ENCODE measurements at places on chromosomes 2 and 18. TPM values are rescaled to one million over a fixed set of nuclear protein-coding genes. Genes with fewer than 3 reads are reported as not detected.

DNA sequence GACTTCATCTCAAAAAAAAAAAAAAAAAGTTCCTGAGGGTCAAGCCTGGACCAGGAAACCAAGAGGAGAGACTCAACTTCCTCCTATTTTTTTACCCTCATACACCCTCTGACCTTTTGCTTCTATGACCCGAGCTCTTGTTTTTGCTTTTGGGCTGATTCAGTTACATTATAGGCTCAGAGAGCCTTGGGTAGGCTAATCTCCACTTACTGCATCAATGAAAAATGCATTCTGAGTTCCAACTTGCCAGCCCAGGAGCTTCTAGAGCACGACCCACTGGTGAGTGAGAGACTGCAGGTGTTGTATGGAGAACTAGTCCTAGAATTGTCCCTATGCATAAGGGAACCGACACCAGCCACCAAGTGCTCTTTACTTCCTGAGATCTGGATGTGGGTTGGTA lies 91.1 kb downstream of the CABLES1 start:
- H3K27ac ChIP-seq: peak overlapping the region; percentile 26
- H3K27me3 ChIP-seq: no peaks in the 10 kb centered on the region
- H3K4me1 ChIP-seq: peaks cover 13% of the 10 kb centered on the region
- no peak for DNase-seq

DNA sequence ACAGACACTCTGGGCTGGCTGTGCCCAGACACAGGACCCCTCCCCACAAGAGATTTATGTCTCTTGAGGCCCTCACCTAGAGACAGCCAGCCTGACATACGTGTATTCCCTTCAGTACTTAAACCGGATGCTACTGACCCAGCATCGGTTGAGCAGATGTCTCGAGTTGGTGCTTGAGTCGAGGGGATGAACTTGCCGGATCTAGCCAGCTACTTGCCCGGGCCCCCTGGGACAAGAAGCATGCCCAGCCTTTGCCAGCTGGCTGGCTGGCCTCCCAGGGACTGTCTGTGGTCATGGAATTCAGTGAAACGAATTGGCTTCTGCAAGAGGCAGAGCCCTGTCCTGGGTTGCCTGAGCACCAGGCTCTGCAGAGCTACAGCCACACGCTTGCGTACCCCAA lies 36.0 kb downstream of the DNMT3A start:
- H3K4me1 ChIP-seq: no peaks in the 10 kb centered on the region
- H3K36me3 ChIP-seq: peaks cover 14% of the 10 kb centered on the region
- no peak overlapping the region for H3K4me3 ChIP-seq
- H3K27ac ChIP-seq: no peak overlapping the region

- no peak overlapping the region for H3K27ac ChIP-seq
- H3K27me3 ChIP-seq: no peaks in the 10 kb centered on the region
- peaks cover 9% of the 10 kb centered on the region for H3K36me3 ChIP-seq
- H3K4me3 ChIP-seq: no peak overlapping the region
Observed at GRCh38 chr2:43255296-43255910, 29.0 kb upstream of the ZFP36L2 start.

DNA sequence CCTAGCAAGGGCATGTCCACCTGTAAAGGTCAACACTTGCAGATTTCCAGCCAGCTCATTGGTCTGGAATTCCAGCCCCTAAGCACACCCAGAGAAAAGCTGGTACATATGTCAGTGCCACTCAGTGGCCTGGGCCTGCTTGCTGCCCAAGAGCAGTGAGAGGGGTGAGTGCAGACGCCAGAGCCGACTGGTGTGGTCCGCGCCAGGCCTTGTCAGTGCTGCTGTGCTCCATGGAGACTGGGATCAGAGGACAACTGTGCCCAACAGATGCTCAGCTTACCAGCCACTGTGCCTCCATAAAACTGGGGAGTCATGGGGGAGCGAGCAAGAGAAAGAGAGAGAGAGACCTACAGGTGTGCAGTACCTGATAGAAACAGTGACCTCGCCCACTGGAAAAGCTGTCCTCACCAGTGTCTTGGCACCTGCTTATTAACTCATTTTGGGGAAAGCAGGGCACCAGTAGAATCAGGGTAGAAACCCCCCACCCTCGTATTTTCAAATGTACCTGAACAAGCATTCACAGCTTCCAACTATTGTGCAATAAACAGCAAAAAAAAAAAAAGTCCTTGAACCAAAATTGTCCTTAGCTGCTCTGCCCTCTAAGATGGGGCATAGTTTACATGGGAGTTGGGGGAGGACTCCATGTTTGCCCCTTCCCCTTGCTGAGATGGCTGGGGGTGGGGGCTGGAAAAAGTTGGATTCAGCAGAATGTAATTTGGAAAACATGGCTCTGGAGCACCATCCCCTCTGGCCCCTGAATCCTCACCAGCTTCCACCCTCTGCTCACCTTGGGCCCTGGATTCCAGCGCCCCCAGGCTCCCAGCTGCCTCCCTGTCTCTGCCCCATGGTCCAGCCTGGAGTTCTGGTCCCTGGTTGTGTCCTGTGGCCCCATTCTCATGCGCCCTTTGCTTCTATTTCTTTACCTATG lies 1.4 kb upstream of the SP140L start:
- H3K36me3 ChIP-seq: no peaks in the 10 kb centered on the region
- H3K27me3 ChIP-seq: no peaks in the 10 kb centered on the region
- H3K4me1 ChIP-seq: peaks cover 6% of the 10 kb centered on the region
- no peak overlapping the region for H3K4me3 ChIP-seq
- DNase-seq: no peak

DNA sequence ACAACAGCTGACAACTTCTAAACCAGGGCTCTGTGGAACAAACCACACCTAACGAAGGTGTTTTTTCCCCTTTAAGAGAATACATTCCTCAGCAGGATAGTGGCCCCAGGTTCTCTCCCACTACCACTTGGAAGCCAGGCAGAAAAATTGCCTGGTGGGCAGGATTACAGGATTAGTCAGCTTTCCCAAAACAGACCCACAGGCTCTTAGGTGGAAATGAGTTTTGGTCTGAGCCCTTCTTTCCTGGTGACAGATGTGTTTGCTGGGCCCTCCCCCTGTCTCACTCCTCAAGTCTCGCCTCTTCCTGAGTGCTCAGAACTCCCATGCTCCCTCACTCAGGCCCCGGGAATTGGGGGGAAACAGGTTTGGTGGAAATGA lies 139.4 kb upstream of the HAAO start:
- H3K27ac ChIP-seq: no peak overlapping the region
- H3K4me3 ChIP-seq: no peak overlapping the region
- no peaks in the 10 kb centered on the region for H3K36me3 ChIP-seq
- H3K4me1 ChIP-seq: peaks cover 15% of the 10 kb centered on the region

DNA sequence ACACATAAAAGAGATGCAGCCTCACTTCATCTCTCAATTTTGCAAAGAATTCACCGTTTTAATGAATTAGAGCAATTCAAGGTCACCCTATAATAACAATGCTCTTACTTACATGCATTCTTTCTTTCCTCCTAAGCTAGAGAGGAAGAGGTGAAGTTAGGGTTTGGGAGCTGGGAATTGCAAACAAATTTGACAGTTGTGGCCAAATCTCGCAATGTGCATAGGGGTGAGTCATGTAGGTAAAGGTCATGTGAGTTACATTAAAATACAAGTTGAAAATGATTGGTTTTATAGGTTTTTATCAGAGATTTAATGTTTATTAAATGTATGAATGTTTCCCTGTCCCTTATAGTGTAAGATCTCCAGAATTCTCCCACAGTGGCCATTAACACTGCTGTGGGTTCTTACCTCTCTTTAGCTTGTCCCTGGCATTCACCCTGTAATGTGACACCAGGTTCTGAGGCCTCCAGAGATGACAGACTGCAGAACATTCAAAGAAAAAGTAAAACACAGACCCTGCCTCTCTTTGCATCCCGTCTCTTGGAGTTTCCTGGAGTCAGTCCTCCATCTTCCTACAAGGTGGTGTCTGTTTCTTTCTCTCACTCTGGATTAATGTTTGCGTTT lies 53.7 kb upstream of the LGALSL start:
- no peak overlapping the region for H3K4me3 ChIP-seq
- no peaks in the 10 kb centered on the region for H3K27me3 ChIP-seq
- no peaks in the 10 kb centered on the region for H3K36me3 ChIP-seq
- peaks cover 47% of the 10 kb centered on the region for H3K4me1 ChIP-seq
- no peak overlapping the region for H3K27ac ChIP-seq
- DNase-seq: no peak

- no peak overlapping the region for H3K4me3 ChIP-seq
- no peak for DNase-seq
- no peaks in the 10 kb centered on the region for H3K36me3 ChIP-seq
- H3K4me1 ChIP-seq: no peaks in the 10 kb centered on the region
Observed at GRCh38 chr18:32868406-32868805, 95.6 kb upstream of the KLHL14 start.

GRCh38 chr2:10039658-10040410 lies 3.5 kb upstream of the KLF11 start:
- DNase-seq: no peak
- H3K27me3 ChIP-seq: no peaks in the 10 kb centered on the region
- peak overlapping the region; percentile 70 for H3K27ac ChIP-seq
- H3K36me3 ChIP-seq: no peaks in the 10 kb centered on the region
- H3K4me1 ChIP-seq: peaks cover 22% of the 10 kb centered on the region

GRCh38 chr2:233477548-233478433 lies 88.8 kb downstream of the USP40 start:
- H3K4me1 ChIP-seq: no peaks in the 10 kb centered on the region
- no peak overlapping the region for H3K27ac ChIP-seq
- H3K27me3 ChIP-seq: no peaks in the 10 kb centered on the region
- no peak for DNase-seq
- H3K4me3 ChIP-seq: no peak overlapping the region

- no peaks in the 10 kb centered on the region for H3K4me1 ChIP-seq
- no peak for DNase-seq
- H3K4me3 ChIP-seq: no peak overlapping the region
Observed at GRCh38 chr2:104804148-104804890, 49.6 kb upstream of the POU3F3 start.

GRCh38 chr18:8603663-8604520 lies 5.3 kb upstream of the RAB12 start:
- no peak for DNase-seq
- no peak overlapping the region for H3K27ac ChIP-seq
- no peaks in the 10 kb centered on the region for H3K27me3 ChIP-seq
- H3K4me1 ChIP-seq: no peaks in the 10 kb centered on the region

GRCh38 chr2:223029287-223029686 lies 22.7 kb upstream of the KCNE4 start:
- no peak overlapping the region for H3K27ac ChIP-seq
- DNase-seq: no peak
- no peaks in the 10 kb centered on the region for H3K4me1 ChIP-seq
- H3K4me3 ChIP-seq: no peak overlapping the region
- no peaks in the 10 kb centered on the region for H3K36me3 ChIP-seq

DNA sequence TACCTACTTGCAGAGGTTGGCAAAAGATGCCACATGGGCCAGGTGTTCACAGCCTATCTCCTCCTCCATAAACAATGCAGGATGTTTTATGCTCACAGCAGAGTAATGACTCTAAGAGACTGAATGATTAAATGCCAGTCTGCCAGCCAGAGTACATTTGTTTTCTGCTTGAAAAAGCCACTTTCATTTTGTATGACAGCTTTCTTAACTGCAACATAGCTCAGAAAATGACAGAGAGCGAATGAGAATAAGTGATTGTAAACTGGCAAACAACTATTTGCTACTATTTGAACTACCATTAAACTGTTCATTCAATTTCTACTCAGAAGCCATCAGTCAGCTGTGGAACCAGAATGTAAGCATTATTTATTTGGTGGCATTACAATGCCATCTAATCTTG lies 50.6 kb upstream of the DCC start:
- H3K27me3 ChIP-seq: no peaks in the 10 kb centered on the region
- no peak for DNase-seq
- no peaks in the 10 kb centered on the region for H3K4me1 ChIP-seq
- H3K4me3 ChIP-seq: no peak overlapping the region
- no peak overlapping the region for H3K27ac ChIP-seq

- peak; percentile 6 for DNase-seq
- no peaks in the 10 kb centered on the region for H3K4me1 ChIP-seq
- no peak overlapping the region for H3K27ac ChIP-seq
- no peaks in the 10 kb centered on the region for H3K36me3 ChIP-seq
Observed at GRCh38 chr2:204040016-204040415, 103.5 kb downstream of the ICOS start.

- DNase-seq: no peak
- H3K4me1 ChIP-seq: no peaks in the 10 kb centered on the region
- H3K27me3 ChIP-seq: no peaks in the 10 kb centered on the region
- H3K4me3 ChIP-seq: no peak overlapping the region
- H3K27ac ChIP-seq: no peak overlapping the region
- H3K36me3 ChIP-seq: no peaks in the 10 kb centered on the region
Observed at GRCh38 chr2:11074246-11074820, 80.9 kb upstream of the SLC66A3 start.

DNA sequence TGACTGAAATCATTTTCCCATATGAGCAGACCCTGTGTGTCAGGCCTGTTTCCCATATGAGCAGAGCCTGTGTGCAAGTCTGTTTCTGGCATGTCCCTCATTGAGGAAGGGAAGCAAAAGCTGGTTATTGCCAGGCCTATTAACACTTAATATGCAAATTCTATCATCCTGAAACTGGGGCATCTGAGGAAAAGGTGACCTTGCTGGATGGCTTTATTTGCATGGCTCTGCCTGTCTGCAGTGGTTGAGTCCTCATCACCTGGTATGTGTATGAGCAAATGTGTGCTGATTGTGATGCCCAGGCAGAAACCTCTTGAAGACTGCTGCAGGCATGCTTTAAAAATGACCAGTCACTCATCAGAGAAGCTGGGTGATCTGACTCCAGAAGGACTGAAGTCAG lies 31.2 kb downstream of the EIF4E2 start:
- no peak for DNase-seq
- H3K36me3 ChIP-seq: peaks cover 4% of the 10 kb centered on the region
- H3K4me3 ChIP-seq: no peak overlapping the region
- no peak overlapping the region for H3K27ac ChIP-seq

- no peaks in the 10 kb centered on the region for H3K4me1 ChIP-seq
- H3K4me3 ChIP-seq: no peak overlapping the region
- no peaks in the 10 kb centered on the region for H3K36me3 ChIP-seq
- H3K27ac ChIP-seq: no peak overlapping the region
- no peaks in the 10 kb centered on the region for H3K27me3 ChIP-seq
Observed at GRCh38 chr18:40469316-40469715, 1485.7 kb upstream of the PIK3C3 start.

The IRS1 gene
- 36.7 TPM for total RNA-seq

The FAM110C gene
- total RNA-seq: 3.0 TPM

The VIT gene
- 0.94 TPM for total RNA-seq

The CAPN14 gene
- 0.21 TPM for total RNA-seq

The B3GNT7 gene
- 73.7 TPM for total RNA-seq

The ANKRD30BL gene
- total RNA-seq: not detected
